ENCODE measurements at places on chromosomes 11 and 22.

- no peak for DNase-seq
Measured at GRCh38 chr11:73315293-73316020, 7.4 kb downstream of the ARHGEF17 start.

DNA sequence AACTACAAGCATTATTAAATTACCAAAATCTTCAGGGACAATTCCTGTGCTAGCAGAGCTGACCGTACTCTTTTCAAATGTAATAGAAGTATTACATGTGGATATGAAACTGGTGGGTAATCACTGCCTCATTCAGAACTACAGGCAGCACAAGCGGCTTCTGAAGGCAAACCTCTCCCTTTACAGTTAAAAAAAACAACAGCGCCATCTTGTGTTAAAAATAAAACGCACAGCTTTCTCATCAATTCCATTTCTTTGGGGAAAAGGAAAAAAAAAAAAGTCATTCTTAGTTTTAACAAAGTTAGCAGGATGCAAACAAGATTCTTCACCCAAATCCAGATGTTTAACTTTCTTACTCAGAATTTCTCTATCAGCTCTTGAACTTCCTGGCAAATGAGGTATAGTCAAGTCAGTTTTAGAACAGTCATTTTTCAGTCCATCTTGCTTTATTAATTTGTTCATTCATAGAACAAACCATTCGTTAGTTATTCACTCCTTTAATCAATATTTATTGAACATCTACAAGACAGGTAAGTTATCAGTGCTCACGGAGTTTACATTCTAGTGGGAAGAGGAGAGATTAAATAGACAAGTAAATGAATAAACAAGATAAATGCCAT is 331.8 kb upstream of the MPPED2 start:
- DNase-seq = peak; percentile 1

GRCh38 chr11:134535029-134536025 is 123.3 kb upstream of the B3GAT1 start:
- no peak for DNase-seq

DNA sequence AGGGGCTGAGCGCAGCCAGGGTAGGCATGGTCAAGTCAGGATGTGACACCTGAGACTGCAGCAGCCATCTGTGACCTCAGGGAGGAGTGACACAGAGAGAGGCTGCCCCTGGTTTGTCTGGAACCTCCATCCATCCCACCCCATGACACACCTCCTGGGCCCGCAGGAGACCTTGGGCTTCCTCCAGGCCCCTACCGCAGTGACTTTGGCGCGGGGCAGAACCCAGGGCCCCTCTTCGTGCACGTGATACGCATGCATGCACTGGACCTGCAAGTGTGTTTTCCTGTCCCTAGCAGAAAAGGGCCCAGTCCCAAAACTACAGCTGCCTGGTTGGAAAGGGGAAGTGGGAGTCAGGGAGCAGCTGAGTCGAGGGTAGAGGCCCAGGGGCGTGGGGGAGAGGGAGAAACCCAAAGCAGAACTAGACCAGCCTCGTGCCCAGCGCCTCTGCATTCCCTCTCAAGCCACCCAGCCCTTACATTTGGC is 7.9 kb upstream of the CYTH4 start:
- DNase-seq = no peak

DNA sequence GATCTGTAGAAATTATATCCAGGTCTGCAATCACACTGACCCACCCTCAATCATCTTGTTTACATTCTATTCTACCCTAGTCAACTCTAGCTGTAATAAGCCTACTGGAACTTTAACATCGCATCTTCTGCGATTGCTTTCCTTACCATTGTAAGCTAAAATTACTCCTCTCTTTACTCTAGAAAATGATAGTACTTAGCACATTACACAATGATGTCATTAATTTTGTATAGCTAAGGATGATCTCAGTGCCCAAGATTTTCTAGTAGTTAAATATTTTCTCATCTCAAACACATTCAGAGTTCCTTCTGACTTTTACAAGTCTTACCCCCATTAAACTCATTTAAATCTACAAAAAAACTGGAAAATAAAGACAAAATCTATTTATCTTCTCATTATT is 39.6 kb upstream of the CTSC start:
- no peak for DNase-seq

DNA sequence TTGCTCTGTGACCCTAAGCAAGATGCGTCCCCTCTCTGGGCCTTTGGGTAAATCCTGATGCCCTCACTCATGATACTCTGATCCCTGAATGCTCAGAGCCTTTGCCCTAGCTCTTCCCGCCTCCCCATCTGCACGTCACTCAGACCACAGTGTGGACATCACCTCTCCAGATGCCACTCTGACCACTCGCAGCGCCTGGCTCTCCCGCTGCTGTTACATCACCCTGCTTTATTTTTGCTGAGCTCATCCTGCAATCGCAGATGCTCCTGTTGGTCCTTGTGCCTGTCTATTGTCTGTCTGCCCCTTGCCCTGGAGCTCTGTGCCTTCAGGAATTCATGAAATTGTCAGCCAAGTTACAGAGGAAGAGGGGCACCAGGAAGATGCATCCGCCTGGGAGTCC is 5.5 kb downstream of the OSM start:
- no peak for DNase-seq

All from effector memory CD8-positive, alpha-beta T cell (primary cell).